ENCODE measurements at places on chromosomes 6 and 20. TPM values are rescaled to one million over a fixed set of nuclear protein-coding genes. Genes with fewer than 3 reads are reported as not detected.

- DNase-seq = no peak
These were observed 25.5 kb downstream of the PCK1 start for GRCh38 chr20:57586370-57586793.

DNA sequence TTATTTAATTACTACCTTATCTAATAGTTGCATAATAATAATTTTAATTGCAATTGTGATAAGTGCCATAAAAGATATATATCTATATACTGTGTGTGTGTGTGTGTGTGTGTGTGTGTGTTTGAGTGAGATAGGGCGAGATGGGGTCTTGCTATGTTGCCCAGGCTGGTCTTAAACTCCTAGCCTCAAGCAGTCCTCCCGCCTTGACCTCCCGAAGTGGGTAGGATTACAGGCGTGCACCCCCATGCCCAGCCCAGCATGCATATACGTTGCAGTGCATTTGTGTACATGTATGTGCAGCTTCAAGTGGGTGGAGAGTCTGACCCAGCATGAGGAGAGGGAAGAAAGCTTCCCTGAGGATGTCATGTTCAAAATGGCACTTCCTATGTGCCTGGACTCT lies 4.6 kb upstream of the RIMS4 start:
- no peak for DNase-seq

- DNase-seq = no peak
These were observed 226.5 kb downstream of the CBLN4 start for GRCh38 chr20:55778796-55779195.

GRCh38 chr20:40571639-40572038 lies 117.4 kb downstream of the MAFB start:
- DNase-seq = no peak

DNA sequence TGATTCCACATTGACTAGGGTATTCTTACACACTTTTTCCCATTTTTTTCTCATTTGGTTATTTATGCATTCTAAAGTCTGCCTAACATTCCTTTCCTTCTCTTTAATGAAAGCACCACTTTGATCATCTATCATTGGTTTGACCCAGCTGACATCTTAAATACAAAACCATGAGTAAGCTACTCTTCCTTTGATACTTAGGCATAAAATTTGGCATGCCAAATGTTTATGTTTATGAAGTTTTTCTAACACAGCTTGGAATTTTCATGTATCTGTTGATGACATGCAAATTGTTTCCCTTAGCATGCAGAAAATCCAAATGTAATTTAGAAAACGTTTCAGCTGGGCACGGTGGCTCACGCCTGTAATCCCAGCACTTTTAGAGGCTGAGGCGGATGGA lies 534.9 kb downstream of the QKI start:
- no peak for DNase-seq

GRCh38 chr20:33680686-33681085 lies 5.5 kb downstream of the E2F1 start:
- DNase-seq = no peak

DNA sequence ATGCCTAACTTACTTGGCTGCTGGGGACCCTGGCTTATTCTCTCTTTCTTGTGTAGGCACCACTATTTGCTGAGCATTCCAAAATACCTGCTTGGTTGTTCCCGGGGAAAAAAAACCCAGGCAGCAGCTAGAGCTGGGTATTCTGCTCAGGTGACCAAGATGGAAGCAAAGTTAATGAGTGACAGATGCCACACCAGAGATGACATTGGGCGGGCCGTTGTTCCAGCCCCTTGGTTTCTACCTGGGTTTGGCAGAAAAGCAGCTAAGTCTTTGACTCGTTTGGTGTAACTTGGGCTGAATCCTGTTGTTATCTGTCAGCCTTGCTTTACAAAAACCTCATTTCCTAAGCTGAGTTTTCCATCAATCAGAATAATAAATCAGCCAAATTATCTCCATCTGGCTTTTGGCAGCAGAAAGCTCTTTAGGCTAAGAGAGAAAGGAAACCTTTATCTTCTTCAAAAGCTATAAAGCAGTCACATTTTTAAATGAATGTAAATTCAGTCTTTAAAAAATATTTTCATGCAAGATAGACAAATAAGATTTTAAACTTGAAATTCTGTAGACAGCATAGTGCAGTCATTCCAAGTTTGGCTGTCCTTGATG lies 202.0 kb upstream of the GMDS start:
- DNase-seq = no peak

- peak; percentile 28 for DNase-seq
These were observed 2.5 kb downstream of the DCDC2 start for GRCh38 chr6:24355393-24355792.

GRCh38 chr20:58359441-58359840 lies 29.6 kb upstream of the VAPB start:
- no peak for DNase-seq

DNA sequence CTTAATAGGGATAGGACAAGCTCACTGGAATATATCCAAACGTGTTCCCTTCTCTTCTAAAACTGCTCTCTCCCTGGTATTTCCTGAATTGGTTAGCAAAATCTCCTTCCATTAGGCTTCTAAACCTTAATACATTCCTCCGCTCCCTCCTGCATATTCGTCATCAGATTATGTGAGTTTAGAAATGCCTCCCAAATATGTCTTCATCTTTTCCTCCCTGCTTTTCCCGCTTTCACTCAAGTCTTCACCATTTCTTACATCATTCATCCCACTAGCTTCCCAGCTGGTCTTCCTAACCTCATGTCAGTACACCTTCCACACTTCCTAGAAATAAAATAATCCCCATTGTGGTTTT lies 26.9 kb downstream of the SLC22A16 start:
- DNase-seq = no peak

DNA sequence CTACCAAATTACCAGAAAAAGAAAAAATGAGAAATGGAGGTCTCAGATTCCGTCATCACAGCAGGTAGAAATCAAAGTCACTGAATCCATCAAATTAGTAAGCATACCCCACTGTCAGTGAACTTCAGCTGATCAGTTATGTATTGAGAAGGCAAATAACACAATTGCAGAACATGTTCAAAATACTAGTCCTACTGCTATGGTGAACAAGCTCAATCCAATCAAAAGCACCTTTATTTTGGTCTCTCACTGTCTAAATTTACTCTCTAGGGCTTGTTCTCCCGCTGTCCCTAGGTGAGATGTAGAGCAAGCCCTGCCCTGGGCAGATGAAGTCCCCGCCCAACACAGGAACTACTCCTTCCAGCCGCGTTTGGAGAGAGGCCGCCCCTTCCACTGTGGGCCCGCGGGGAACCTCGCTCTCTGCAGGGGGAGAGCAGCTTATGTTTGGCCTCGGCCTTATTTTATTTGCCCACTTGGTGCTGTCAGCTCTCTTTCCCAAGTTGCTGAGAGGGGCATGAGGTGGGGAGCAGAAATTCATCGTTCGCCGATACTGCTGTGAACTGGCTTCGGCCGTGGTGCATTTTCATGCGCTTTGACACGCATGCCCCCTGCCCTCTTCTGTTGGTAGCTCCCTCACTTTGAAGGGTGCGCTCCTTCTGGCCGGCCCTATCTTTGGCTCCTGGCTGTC lies 14.3 kb upstream of the MAP1LC3A start:
- no peak for DNase-seq

- no peak for DNase-seq
These were observed 104.1 kb downstream of the CDH4 start for GRCh38 chr20:61356196-61356595.

- no peak for DNase-seq
These were observed 24.6 kb downstream of the MANBAL start for GRCh38 chr20:37314099-37314498.

GRCh38 chr20:15702161-15702560 lies 871.1 kb downstream of the KIF16B start:
- peak; percentile 15 for DNase-seq

GRCh38 chr6:99711302-99711701 lies 104.7 kb downstream of the PRDM13 start:
- no peak for DNase-seq

GRCh38 chr20:10022625-10023024 lies 12.2 kb upstream of the ANKEF1 start:
- peak; percentile 19 for DNase-seq

DNA sequence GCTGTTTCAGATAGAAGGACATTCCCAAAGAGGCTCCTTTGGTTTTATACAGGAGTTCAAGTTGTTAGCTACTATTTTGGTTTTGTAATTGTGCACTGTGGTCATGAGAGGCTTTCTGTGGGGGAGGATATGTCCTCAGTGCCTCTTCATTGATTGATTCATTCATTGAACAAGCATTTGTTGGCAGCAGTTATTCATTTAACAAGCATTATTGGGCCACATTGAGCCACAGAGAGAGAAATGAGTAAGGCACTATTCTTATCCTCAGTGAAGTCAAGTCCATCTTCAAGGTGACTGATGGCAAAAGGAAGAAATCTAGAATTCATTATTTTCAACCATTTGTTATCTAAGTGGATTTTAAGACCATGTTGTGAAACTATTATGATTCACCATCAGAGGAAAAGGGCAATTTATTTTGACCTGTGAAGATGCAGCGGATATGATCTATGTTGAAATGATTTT lies 697.2 kb upstream of the CITED2 start:
- peak; percentile 32 for DNase-seq

- no peak for DNase-seq
These were observed 206.5 kb downstream of the JARID2 start for GRCh38 chr6:15452182-15452941.

ECT2L gene
- total RNA-seq = 0.13 TPM

HTR1B gene
- total RNA-seq = under 0.01 TPM

SLC17A3 gene
- not detected for total RNA-seq

THBD gene
- total RNA-seq = 21.4 TPM

TUBB2B gene
- total RNA-seq = under 0.01 TPM

FOXF2 gene
- not detected for total RNA-seq

COL21A1 gene
- total RNA-seq = 18.6 TPM

All from bronchial epithelial cell (primary cell).